Urothelium cell line (cell line): ENCODE measurements at places on chromosomes 4 and X.

DNA sequence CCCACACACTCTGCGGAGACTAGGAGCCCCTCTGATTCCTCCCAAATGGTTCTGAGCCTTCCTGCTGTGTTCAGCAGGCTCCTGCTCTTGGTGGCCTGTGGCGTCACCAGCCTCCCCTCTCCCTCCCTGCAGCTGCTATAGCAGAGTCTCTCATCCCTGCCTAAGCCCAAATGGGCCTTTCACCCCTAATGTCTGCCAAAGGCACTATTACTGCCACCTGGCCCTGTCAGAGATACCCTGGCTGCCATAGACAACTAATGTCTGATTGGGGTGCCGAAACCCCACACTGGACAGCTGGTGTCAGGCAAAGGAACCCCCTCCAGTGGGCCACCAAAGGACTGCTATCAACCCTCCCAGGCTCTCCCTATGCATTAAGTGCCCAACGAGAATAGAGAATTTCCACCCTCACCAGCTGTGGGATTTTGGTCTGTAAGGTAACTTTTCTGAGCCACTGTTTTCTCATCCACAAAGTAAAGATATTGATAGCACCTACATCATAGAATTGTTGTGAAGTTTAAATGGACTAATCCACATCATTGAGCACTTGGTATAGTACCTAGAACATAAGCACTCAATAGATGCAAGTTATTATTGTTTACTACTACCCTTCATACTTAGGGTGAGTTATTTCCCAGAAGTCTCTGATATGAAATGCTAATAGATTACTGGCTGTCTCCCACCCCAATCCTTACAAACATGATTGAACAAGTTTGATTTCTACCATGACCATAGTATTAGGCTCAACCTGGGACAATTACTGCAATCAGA lies 421.3 kb downstream of the MID1IP1 start:
- no peak for DNase-seq

DNA sequence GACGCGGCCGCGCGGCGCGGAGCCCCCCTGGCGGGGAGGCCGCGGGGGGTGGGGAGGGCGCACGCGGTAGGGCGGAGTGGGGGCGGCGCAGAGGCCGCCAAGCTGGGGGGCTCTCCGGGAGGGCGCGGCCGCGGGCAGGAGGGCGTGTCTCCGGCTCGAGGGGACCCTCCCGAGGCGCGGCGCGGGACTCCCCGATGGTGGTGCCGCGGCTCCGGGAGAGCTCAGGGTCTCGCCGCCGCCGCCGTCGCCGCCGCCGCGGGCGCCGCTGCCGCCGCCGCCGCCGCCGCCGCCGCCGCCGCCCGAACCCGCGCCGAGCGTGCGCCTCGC lies 165 bp upstream of the PTCHD1 start:
- no peak for DNase-seq

GRCh38 chr4:38570647-38571276 lies 93.2 kb upstream of the KLF3 start:
- DNase-seq, result no peak

GRCh38 chr4:93502991-93503390 lies 325.6 kb upstream of the ATOH1 start:
- DNase-seq, result no peak

DNA sequence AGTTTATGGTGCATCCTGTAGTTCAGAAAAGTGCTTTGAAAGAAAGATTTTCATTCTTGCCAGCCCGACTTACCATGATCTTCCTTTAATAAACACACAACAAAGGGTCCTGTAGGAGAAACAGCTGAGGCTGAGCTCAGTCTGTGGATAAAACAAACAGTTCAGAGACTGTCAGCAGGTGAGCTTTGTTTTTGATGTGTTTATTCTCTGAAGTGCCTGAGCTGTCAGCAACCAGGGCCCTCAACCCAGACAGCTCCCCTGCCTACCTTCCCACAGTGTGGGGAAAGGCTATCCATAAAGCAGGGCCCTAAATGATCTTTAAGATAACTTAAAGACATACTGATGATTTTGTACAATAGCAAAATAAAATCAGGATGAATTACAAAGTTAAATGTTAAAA lies 459.2 kb upstream of the GALNT7 start:
- DNase-seq, result no peak

- no peak for DNase-seq
Measured at GRCh38 chrX:50567636-50568035, 97.0 kb upstream of the DGKK start.

DNA sequence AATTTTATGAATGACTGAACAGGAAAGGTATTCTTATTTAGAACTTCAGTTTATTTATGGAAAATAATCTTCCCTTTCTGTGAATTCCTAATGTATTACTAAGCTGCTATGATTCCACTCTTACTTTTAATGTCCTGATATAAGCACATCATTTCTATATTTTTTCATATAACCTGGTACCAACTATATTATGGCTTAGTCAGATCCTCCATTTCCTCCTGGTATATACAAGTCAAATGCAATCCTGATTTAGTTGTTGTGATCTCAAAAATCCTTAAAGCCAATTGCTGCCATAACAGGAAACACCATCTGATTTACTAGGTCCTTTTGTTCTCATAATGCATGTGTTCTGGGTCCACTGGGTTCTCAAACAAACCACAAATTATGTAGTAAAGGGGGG lies 26.8 kb downstream of the TRMT2B start:
- no peak for DNase-seq

DNA sequence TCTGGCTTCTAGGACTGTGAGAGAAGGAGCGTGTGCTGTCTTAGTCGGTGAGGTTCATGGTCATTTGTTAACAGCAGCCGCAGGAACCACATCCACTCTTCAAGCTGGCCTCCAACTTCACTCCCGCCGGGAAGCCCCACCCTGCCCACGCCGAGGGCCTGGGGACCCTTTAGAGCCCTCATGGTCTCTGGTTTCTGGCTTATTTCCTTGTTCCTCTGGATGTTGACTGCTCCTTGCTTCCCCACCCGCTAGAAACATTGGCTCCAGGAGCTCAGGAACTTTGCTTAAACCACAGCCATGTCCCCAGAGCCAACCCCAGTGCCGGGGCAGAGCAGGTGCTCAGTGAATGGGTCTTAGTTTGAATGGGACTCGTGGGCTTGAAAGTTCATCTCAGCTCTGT lies 40.8 kb downstream of the HTRA3 start:
- no peak for DNase-seq

- no peak for DNase-seq
Measured at GRCh38 chrX:115602729-115603389, 41.9 kb downstream of the PLS3 start.

- no peak for DNase-seq
Measured at GRCh38 chrX:101260435-101260834, 30.7 kb downstream of the TAF7L start.

- no peak for DNase-seq
Measured at GRCh38 chr4:123233136-123233768, 163.3 kb upstream of the SPRY1 start.

DNA sequence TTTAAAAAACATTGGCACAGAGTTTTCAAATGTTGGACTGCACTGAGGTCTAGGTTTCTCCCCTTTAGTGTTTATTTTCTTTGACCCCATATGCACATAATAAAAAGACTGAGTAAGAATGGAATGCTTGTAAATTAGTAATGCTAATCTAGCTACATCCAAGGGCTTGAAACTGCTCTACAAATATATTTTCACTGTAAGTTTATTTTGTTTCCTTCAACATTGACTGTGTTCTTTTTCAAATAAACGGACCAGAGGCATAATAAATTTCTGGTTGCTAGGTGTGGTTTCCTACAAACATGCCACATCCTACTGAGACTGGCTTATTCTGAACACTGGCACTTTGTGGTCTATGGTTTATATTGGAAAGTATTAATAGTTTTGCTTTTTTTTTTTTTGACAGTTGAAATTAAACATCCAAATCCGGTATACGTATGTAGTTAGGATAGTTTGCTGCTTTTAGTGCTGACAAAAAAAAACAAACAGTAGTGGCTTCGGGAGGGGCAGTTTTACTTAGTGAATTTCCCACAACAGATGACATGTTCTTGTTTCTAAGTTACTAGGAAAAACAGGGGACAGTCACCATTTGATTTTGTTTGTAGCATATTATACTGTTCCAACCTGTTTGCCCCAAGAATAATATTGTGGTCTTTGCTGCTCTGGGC lies 13.2 kb downstream of the CA5B start:
- no peak for DNase-seq

DNA sequence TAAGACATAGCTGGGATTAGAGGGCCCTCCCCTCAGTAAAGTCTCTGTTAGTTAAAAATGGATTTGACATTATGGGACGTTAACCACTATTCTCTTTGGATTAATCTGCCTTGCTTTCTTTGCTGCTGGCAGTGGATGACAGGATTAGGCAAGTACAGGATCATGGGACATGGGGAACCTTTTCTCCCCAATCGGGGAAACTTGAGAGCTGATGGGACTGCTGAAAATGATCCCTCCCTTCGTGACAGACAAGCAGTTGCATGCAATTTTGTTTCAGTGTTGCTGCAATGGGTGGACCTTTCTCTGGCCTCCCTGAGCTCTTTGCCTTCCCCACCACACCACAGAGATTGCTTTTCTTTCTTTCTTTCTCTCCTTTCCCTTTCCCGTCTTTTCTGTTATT lies 120.2 kb upstream of the BANK1 start:
- DNase-seq, result no peak

DNA sequence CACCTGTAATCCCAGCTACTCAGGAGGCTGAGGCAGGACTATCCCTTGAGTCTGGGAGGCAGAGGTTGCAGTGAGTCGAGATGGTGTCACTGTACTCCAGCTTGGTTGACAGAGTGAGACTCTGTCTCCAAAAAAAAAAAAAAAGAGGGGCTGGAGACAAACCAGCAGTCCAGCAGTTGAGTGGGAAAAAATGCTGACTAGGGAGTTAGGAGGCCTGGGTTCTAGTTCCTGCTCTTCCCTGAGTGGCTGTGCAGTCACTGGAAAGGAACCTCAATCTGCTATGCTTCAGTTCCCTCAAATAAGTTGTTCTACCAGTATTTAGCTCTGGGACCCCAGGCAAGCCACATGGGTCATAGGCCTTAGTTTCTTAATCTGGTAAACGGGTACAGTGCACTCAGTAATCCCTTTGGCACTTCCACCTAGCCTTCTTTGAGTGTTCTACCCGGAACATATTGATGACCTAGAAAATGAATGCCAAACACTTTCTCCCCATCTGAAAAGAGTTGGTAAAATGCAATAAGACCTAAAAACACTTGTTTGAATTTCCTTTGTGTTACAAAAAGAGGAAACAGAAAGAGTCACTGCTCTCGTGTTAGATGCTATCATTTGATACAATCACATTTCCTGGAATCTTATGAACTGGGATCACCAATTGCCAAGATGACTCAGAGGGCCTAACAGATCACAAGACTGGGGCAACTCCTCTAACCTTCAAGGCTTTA lies 99.3 kb upstream of the EGFL6 start:
- DNase-seq, result no peak

DNA sequence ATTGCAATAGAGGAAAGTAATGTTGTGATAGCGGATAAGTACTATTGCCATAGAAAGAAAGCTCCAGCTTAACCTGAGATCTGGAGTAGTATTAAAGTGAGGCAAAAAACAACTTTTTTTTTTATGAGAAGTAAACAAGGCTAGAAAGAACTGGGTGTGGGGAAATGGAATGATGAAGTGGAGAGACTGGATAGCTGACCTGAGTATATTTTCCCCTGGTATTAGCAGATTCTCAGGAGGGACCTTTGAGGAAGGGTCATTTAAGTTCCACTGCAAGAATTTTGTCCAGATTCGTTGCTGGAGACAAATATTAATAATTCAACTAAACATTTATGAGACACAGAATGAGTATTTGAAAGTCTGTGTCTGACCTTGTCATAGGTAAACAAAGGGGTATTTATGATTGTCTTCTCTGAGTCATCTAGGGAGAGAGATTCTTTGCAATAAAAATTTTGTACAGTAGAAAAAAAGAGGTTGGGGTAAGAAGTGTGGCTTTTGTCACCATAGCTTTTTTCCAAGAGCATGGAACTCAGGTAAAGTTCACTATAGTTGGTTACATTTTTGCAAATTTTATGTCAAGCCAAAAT lies 2095.9 kb downstream of the ARAP2 start:
- peak; percentile 8 for DNase-seq

DNA sequence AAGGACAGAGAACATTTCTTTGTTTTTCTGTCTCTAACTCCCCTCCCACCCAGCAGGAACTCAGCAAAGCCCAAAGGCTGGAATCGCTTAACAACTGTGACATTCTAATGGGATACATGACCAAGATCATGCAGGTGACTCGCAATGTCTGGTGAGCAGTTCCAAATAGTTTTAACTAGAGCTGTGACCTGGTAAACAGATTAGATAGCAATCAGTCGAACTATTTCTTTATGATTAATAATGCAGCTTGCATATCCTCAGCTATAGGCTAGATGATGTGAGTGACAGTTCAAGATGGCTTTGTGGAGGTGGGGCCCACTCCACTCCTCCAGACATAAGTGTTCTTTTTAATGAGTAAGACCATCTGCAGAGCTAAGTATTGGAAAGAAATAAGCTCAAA lies 20.0 kb upstream of the GABRE start:
- no peak for DNase-seq
